ENCODE measurements at places on chromosomes 2 and 18.

- DNase-seq: no peak
Observed at GRCh38 chr2:7111626-7112025, 194.4 kb downstream of the RNF144A start.

GRCh38 chr2:235734688-235735231, 240.9 kb downstream of the AGAP1 start:
- no peak for DNase-seq

DNA sequence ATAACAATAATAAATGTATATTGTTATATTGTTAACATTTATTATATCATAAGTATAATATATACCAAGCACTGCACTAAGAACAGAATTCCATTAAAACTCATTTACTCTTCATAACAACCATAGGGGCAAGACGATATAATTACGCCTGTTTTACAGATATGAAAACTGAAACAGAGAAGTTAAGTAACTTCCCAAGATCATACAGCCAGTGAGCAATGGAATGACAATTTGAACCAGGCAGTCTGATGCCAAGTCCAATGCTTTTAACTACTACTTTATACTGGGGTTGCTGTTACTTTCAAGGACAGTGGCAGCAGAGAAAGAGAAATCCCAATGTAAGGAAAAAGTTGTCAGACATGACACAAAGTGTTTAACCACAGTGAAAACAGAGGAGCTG, 338.8 kb upstream of the ID2 start:
- no peak for DNase-seq

GRCh38 chr2:158381205-158381604, 75.3 kb downstream of the CCDC148 start:
- DNase-seq: no peak

DNA sequence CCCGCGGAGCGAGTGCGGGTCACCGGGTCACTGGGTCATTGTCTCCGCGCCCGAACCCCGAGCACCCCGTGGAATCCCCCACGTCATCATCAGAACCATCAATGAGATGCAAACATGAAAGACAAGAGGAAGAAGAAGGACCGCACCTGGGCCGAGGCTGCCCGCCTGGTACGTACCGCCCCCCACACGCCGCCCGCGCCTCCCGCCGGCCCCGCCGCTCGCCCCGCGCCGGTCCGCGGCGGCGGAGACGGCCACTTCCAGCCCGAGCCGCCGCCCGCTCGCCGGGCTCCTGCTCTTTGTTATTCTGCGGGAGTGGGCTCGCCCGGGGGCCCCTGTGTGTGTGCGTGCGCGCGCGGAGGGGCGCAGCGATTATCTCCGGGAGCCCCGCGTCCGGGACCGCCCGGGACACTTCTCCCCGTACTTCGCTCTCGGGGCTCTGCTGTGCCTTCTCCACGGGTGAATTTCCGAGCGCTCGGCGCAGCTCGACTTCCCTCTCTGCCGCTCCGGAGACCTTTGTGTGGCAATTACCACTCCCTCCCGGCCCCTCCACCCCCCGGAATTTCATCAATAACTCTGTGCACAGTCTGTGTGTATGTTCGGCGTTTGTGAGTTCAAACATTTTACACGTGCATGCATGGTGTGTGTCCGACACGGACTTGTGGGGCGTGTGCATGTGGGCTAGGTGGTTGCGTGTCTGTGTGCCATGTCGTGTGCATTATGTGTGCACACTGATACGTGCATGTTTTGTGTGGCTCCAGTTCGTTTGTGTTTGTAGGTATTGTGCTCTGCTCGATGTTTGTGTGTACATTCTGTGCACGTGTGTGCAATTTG, 714 bp downstream of the ASXL3 start:
- DNase-seq: peak; percentile 89

DNA sequence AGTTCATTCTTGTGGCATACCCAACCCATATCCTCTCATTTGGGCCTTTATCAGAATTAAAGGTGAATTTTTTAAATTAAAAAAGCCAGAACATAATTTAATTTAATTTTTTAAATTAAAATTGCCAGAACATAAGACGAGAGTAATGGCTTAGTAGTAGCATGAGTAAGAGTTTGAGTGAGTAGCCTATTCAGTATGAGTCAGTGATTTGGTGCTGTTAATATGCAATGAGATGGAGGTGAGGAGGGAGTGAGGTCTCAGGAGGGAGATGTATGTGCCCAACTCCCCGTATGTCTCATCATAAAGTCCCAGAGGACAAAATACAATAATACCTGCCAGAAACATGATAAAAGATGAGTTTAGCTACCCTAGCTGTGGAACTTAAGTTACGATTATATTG, 115.3 kb upstream of the THOC1 start:
- DNase-seq: no peak

GRCh38 chr18:48452861-48453323, 43.7 kb upstream of the ZBTB7C start:
- DNase-seq: peak; percentile 40

DNA sequence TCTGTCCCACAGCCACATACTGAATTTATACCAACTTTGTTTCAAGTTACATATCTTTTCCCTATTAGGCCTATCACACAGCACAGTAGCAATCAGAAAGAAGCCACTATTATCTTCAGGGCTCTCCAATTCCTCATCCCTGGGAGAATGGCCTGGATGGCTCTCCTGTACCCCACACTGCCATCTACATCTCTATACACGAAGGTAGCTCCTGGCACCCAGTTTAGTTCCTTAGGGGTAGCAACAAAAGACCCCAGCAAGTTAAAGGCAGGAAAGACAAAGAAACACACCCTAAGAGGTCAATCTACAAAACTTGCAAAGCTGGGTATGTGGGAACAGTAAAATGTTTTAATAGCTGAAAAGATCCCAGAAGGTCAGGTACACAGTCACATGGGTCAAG, 39.9 kb downstream of the PAIP2B start:
- DNase-seq: no peak

DNA sequence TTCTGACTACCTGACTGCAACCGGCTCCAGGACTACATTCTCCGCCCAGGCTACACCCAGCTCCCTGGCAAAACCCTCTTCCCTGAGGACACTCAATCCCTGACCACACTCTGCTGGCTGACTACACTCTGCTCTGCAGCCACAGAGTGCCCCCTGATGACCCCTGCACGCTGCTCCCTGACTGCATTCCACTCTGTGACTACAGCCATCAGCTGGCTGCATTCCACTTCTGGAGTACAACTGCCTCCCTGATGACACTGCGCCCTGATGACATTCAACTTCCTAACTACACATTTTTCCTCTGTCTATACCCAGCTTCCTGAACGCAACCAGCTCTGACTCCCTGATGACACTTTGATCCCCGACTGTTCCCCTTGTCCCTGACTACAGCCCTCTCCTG, 71.3 kb upstream of the NRXN1 start:
- DNase-seq: peak; percentile 17

GRCh38 chr2:42128721-42129486, 40.2 kb upstream of the EML4 start:
- DNase-seq: no peak

DNA sequence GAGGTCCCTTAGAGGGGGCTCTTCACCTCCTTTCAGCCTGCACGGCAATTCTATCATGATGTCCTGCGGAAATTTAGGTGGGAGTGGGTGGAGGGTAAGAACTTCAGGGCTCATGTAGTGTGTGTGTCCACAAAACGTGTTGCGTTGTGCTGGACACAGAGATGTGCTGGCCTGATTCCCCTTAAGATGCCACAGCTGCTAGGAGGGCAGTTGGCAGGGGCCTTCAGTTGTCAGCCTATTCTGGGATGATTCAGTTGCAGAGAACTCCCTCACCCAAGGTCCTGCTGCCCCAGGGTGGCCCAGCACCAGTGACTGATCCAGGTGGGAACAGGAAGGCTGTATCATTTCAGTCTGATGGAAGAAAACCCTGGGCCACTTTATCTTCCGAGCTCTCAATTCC, 1.0 kb upstream of the HJURP start:
- no peak for DNase-seq

DNA sequence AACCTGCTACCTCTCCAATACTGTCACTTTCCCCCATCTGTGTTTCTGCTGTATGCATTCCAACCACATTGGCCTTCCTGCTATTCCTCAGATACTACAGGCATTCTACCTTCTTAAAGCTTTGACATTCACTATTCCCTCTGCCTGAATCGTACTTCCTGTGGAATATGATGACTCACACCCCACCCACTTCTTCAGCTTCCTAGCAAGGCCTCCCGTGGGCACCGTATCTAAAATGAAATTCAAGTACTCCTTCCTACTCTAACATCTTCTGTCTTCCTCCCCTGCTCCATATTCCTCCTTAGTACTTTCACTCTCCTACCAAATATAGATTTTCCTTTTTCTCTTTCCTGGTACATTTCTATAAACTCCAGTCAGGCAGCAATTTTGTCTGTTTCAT, 710.4 kb downstream of the RNF144A start:
- no peak for DNase-seq

DNA sequence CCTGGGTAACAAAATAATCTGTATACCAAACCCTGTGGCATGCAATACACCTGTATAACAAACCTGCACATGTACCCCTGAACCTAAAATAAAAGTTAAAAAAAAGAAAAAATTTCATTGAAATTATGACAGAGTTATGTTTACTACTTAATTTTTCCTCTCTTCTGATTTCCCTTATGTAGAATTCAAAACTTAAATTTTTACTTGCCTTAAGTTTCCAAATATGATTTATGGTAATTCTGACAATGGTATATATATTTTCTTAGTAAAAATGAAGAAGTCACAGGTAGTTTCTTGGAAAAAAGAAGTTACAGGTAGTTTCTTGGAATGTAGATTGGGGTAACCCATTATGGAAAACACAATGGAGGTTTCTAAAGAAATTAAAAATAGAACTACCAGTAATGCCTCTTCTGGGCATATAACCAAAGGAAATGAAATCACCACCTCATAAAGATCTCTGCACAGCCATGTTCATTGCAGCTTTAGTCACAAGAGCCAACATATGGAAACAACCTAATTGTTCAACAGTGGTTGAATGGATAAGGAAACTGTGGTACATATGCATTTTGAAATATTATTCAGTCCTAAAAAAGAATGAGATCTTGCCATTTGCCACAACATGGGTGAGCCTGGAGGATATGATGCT, 164.9 kb downstream of the BABAM2 start:
- no peak for DNase-seq

All from right kidney (tissue), 9 donors.